ENCODE measurements at places on chromosomes 7 and 10.

- DNase-seq: no peak
Observed at GRCh38 chr7:3806516-3806915, 505.5 kb downstream of the SDK1 start.

- DNase-seq: no peak
Observed at GRCh38 chr10:11886138-11886474, 63.0 kb downstream of the PROSER2 start.

DNA sequence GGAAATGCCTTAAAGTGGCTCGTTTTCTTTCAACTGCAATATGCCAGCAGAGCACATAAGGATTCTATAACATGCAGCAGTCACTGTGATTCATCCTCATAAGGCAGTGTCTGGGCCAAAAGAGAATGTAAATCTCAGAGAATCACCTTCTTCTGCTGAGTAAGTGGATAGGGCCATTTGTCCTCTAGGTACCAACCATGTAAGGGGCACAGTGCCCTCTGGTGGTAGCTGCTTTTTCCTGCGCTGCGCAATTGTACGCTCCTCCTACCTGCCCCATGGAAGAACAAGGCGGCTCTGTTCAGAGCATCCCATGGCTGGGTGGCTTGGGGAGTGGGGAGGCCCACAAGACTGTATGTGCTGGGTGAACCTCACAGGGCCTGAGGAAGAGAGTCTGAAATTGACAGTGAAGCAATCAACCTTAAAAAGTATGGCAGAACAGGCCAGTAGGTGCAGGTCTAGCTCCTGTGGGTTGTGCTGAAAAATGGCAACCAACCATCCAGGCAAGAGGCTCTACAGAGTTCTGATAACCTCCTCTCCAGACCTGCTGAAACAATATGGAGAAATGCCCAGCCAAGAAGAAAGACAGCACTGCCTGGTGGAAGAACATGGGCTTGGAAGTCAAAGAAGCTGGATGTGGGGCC, 78.6 kb upstream of the C10orf90 start:
- peak; percentile 66 for DNase-seq

DNA sequence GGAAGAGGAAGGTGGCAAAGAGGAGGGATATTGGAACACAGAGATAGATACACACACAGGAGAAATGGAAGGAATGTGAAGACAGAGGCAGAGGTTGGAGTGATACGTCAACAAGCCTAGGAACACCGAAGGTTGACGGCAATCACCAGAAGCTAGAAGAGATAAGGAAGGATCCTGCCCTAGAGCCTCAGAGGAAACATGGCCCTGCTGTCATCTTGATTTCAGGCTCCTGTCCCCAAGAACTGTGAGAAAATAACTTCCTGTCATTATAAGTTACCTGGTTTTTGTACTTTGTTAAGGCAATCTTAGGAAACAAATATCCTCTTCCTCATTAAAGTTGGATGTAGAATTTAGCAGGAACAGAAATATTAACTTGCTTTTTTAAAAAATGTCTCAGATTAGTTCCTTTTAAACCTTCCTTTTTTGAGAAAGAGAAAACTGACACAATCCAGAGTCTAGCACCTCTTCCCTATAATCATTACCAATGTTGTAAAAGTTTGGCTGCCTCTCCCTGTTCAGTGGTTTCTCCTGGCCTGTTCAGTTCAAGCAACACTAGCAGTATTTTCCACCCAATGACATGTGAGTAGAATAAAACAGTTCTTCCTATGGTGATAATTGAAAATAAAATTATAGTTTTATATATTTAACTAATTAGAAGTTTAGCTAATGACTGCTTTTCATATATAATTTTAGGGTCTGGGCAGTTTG, 28.8 kb upstream of the GNAI1 start:
- no peak for DNase-seq

DNA sequence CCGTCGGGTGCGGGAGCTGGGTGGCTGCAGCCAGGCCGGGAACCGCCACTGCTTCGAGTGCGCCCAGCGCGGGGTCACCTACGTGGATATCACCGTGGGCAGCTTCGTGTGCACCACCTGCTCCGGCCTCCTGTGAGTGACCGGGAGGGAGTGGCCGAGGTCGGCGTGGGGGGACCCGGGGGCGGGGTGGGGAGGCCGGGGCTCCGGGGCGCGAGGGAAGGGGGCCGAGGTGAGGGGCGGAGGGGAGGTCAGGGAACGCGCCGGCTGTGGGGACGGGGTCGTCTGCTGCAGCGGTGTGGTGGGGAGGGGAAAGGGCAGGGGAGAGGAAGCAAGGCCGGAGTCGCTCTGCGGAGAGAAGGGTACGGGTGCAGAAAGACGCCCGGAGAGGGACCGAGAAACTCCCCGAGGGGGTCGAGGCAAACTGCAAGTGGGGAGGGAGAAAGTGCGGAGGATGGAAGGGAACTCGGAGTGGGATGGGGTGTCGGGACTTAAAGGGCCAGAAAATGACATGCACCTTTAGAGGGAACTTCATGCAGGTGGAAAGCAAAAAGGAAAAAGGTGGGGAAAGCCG, 518 bp downstream of the AGFG2 start:
- no peak for DNase-seq

Data from hippocampal formation (tissue), 2 donors.